AG08396 (cell line): ENCODE measurements at places on chromosomes 2 and 18.
A peak's percentile ranks its signal among the peaks of the same experiment; 100 is the strongest.

DNA sequence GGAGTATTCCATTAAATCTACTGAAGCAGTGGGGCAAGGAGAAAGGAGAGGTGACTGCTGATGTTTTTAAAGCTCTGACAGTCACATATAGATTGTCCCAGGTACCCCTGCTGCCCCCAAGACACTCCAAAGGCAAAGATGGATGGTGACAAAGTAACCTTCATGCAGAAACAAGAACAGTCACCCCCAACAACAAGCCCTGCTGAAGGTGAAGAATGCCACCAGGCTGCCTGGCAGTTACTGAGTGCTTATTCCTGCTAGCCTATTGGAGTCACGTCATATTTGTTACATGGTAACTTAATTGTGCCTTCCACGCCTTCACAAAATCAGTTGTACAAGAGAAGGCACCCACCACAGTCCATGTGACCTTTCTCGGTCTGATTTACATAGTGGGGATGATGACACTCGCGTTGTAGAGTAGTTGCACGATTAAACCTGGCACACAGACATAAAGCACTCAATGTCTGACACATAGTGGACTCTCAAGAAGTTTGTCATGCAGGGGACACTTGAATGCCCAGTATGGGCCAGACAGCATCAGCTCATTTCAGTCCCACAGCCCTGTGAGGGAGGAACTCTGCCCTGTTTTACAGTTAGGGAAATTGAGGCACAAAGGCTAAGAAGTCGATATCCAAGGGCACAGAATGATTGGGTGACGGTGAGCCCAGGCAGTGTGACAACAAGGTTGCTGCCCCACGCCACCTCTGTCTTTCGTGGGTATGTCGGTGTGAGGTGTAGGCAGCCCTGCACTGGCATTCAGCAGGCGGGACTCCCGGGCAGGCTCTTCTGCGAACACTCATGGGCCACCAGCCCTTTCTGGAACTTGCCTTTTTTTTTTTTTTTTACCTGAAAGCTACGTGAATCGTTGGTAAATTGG is 62.7 kb downstream of the ZCCHC2 start:
- no peak for DNase-seq

GRCh38 chr18:13511961-13512577 is 214.3 kb downstream of the FAM210A start:
- no peak for DNase-seq

GRCh38 chr18:49520661-49521145 is 33.7 kb upstream of the C18orf32 start:
- DNase-seq, result no peak

GRCh38 chr2:167510071-167510759 is 621.9 kb downstream of the XIRP2 start:
- DNase-seq, result no peak

DNA sequence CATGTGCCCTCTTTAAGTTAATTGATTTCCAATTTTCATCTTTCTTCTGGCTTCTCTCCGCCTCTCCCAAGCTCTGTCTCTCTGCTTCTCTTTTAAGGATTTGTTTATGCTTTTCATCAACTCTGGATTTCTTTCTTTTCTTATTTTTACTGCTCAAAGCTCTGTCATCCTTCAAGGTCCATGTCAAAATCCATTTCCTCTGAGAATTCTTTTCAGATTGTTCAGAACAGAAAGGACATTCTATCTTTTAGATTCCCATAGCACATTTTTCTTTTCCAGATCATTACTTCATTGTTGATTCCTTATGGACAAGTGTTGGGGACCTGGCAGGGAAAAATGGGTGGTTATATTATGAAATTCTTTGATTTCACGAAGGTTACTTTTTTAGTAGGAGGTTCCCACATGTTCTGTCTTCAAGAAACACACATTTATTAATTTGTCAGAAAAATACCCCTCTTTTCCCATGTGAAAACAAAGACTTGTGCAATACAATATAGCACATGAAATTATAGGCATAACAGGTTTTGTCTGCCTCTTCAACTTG is 12.3 kb downstream of the PMAIP1 start:
- no peak for DNase-seq

DNA sequence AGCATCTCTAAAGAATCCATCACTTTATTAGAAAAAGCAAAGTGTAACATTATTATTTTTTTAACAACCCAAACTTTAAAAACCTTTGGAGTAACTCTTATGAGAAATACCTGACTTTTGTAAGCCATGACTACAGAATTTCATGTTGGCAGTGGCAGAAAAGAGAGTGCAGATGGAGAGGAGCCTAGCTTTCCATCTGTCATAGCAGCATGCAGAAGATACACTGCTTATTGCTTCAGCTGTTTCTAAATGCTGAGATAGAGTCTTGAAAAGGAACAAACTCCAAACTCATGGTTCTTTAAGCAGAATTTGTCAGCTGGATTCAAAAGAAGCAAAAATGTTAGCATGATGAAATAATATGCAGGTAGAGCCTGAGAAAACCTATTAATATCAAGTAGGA is 1130.3 kb downstream of the DPP10 start:
- DNase-seq, result no peak

GRCh38 chr2:2389215-2389614 is 58.1 kb upstream of the MYT1L start:
- DNase-seq, result no peak

- DNase-seq, result no peak
Measured at GRCh38 chr18:56309104-56309503, 329.3 kb downstream of the TXNL1 start.

GRCh38 chr2:190497428-190497827 is 37.1 kb downstream of the NEMP2 start:
- no peak for DNase-seq

DNA sequence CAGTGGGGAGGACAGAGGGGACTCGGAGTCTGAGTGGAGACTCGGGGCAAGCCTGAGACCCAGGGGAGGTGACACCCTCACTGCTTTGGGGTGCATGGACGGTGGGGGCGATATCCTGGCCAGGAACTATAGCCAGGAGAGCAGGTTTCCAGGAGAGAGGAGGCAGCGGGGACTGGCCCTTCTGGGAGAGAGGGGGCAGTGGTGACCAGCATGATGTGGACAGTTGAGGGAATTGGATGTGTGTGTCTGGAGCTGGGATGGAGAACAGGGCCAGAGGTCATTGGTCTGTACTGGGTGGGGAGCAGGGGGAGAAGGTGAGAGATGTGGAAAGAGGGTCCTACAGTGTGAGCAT is 63.6 kb downstream of the ACKR3 start:
- no peak for DNase-seq

DNA sequence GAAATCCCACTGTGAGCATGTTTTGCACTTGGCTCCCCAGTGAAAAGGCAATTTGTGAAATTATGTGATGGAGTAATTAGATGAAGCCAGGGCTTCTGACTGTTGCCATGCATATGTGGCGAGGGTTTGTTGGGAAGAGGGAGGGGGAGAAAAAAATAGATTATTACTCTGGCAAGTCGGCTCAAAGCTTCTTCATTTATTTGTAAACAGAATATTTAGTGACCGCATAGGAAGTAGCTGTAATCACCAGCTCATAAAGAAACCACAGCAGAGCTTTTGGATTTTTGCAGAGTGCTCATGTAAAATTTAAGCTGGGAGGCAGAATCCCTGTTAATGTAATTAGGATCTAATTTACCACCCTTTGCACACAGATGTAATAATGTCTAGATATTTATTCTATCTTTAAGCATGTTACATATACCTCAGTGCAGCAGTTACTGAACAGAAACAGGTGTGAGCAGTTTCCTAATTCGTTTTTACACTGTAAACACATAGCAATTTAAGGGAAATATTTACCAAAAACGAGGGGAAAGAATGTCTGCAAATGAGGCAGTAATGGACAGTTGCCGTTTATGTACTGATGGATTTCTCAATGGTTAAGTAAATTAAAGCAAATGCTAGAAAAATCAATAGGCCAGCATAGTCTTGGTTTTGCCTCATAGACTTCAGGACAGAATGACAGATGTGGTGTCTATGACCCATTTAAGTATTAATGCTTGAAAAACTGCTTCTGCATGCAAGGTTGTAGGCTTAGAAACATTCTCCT is 87.9 kb downstream of the MEIS1 start:
- DNase-seq, result no peak

DNA sequence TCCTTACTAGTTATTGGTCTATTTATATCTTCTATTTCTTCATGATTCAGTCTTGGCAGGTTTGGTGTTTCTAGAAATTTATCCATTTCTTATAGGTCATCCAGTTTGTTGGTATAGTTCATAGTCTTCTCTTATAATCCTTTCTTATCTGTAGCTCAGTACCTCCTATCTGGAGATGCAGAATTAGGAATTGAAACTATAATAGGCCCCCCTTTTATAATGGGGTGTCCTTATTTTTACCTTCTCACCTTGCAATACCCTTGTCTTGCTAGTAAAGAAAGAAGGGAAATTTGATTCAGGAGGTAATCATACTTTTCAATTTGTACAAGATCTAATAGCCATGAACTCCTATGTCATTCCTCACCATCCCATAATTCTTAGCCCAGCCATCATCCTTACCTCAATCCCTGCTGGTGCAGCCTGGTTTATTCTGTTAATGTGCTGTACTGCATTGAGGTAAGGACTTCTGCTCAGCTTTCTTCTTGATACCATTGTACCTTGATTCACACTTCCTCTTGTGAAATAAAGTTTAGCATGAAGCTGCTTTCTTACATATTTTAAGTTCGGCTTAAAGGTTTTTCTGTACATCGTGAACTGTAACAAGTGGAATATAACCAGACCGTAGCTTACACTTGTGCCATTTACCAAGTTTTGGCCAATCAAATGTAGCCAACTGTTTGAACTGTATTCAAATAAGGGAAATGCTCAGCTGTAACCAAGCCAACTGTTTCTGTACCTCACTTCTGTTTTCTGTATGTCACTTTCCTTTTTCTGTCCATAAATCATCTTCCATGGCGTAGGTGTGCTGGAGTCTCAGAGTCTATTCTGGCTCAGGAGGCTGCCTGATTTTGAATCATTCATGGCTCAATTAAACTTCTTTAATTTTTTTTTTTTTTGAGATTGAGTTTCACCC is 40.1 kb upstream of the PTH2R start:
- no peak for DNase-seq

- DNase-seq, result no peak
Measured at GRCh38 chr2:133837441-133838094, 269.3 kb upstream of the NCKAP5 start.

- no peak for DNase-seq
Measured at GRCh38 chr2:7014174-7014640, 97.0 kb downstream of the RNF144A start.

GRCh38 chr2:75155115-75155514 is 44.2 kb downstream of the TACR1 start:
- no peak for DNase-seq

- DNase-seq, result peak; percentile 8
Measured at GRCh38 chr2:209977386-209978239, 24.8 kb upstream of the RPE start.

DNA sequence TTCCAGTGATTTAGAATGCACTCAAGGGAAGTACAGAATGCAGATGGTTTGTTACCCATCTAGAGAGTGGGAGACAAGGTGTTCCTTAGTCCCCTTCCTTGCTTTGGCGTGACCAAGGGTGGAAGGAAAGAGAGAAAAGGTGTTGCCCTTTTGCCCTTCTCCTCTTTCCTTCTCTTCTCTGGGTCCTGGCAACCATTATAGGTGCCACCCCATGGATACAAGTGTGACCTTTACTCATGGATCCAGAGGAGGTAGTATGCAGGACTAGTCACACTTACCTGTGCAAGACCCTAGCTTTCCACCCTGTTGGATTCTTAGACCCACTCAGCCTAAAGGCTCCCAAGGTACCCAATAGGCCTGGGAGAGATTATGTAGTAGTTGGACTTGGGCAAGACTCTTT is 11.6 kb upstream of the RBFA start:
- no peak for DNase-seq

GRCh38 chr2:203722411-203722810 is 16.0 kb downstream of the CD28 start:
- no peak for DNase-seq

DNA sequence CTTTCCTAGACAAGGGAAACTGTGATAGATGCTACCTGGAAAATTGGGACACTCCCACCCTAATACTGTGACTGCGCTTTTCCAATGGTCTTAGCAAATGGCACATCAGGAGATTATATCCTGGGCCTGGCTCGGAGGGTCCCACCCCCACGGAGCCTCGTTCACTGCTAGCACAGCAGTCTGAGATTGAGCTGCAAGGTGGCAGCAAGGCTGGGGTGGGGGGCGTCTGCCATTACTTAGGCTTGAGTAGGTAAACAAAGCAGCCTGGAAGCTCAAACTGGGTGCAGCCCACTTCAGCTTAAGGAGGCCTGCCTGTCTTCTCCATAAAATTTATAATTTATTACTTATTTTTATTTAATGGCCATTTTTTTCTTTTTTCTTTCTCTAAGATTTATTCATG is 802.1 kb upstream of the SLC39A10 start:
- DNase-seq, result no peak

GRCh38 chr2:24543252-24543651 is 52.2 kb downstream of the NCOA1 start:
- no peak for DNase-seq

DNA sequence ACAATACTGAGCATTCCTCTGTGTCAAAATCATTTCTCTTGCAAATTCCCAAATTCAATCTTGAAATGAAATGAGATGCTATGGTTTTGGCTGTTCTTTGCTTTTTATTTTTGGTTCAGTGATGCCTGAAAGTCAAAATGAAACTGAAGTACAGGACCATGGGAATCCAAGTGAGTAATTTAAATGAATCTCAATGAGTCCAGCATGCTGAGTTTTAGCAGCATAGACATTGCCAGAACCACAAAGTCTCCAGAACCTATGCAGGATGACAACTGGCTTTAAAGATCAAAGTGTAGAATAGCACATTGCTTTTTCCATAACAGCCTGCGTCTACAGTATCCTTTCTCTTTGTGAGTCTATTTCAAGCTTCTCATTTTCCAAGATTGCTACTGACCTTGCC is 1050.7 kb upstream of the PIK3C3 start:
- DNase-seq, result no peak

DNA sequence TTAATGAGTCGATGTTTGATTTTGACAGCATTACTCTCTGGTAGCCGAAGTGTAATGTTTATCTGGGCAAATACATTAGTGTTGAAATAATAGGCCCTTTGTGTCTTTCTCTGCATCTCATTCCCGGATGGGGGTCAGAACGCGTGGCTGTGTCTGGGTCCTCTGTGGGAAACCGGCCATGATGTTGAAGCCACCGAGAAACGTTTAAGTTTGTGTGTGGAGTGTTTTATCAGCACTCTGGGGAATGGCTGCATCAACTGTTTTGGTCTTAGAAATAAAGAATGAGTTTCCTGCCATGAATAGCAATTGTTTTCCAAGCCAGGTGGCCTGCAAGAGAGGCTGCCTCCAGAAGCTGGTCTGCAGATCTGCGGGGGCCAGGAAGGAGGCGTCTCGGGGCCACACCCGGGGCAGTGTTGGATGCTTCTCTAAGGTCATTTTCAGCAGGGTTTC is 69.7 kb downstream of the RNF144A start:
- DNase-seq, result no peak

GRCh38 chr2:177075254-177075653 is 137.3 kb upstream of the HNRNPA3 start:
- DNase-seq, result no peak

GRCh38 chr2:170512266-170512665 is 202.9 kb upstream of the SP5 start:
- no peak for DNase-seq

DNA sequence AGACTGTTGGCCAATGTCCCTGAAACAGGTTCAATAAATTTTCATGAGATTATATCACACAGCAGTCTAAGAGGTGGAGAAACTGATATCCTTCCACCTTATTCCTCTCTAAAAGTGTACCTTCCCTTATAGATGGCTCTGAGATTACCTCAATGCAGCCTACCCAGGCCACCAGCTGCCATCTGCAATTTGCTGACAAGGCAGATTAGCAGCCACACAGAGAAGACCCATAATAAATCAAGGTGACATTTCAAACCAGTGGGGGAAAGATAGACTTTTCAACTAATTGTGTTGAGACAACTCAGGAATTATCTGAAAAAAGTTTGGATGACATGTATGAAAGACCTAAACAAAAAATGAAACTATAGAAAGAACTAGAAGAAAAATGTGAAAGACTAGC is 43.2 kb downstream of the ZBTB7C start:
- DNase-seq, result no peak
